ENCODE measurements at places on chromosomes 7 and 10.
A peak's percentile ranks its signal among the peaks of the same experiment; 100 is the strongest.

DNA sequence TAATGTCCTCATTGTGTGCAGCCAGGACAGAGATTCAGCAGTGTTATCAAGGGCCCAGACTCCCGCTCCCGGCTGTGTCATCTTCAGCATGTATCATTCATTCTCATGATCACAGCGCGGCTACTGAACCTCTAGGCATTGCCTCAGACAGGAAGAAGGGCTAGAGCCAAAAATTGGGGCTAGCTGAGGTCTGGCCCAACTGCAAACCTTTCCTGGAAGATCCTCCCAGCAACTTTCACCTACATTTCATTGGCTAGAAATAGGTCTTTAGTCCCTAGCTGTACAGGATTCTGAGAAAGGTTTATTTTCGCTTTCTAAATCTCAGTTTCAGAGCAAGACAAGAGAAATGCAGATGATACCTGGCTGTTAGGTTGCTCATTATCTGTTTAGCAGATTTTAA lies 81.9 kb downstream of the CREM start:
- DNase-seq = no peak

DNA sequence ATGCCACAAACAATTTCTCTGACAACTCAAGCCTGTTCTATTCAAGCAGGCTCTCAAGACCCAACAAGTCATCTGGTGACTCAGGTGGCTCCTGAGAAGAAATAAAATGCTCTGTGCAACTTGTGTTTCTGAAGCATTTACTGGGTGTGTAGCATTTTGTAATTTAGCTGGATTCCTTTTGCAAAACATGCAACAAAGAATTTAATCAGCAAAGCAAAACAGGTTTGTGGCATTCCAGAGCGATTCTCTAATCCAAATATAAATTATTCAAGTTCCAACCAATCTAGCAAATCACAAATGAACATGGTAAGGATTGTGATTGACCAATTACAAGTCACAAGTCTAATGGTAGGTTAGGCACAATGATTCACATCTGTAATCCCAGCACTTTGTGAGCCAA lies 39.8 kb upstream of the C10orf67 start:
- DNase-seq = no peak

DNA sequence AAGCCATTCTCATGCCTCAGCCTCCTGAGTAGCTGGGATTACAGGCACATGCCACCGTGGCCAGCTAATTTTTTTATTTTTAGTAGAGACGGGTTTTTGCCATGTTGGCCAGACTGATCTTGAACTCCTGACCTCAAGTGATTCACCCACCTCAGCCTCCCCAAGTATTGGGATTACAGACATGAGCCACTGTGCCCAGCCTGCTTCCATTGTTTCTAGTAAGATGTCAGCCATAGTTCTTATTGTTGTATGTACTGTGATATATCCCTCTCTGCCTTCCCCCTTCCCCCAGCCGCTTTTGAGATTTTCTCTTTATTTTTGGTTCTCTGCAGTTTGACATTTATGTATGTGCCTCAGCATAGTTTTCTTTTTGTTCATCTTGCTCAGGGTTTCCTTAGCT lies 87.9 kb upstream of the KLF14 start:
- no peak for DNase-seq

- no peak for DNase-seq
Observed at GRCh38 chr7:47744883-47745282, 163.0 kb upstream of the TNS3 start.

DNA sequence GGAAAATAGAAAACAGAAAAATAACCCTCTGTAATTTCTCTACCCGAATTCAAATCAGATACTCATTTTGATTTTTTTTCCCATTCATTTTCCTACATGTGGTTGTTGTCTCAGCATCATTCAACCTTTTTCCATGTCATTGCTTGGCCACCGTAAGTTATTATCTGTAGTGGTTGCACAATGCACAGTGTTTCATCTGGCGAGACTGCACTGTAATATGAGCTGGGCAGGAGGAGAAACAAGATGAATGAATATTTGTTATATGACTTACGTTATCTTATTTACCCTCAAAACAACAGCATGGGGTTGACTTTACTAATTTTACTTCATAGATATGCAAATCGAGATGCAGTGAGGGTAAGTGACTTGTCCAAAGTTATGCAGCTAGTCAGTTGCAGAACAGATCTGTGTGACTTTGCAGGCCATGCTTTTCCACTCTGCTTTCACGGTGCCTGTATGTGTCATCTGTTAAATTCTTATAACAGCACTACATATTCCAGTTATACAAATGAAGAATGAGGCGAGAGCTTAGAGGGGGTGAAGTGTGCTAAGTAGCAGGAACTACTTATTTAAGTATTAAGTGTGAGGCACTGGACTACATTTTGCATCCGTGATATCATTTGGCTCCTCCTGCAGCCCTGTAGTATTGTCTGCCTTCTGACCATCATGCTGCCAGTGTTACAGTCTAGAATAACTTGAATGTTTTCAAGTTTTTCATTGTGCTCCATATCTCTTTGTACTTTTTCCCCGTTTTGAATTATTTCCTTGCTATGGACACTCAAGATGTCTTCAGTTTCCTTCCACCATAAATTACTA lies 56.7 kb downstream of the ZMYND11 start:
- DNase-seq = peak; percentile 18

- DNase-seq = no peak
Observed at GRCh38 chr10:111137007-111137406, 60.2 kb downstream of the ADRA2A start.

GRCh38 chr7:42914421-42915045 lies 2.7 kb upstream of the C7orf25 start:
- no peak for DNase-seq

DNA sequence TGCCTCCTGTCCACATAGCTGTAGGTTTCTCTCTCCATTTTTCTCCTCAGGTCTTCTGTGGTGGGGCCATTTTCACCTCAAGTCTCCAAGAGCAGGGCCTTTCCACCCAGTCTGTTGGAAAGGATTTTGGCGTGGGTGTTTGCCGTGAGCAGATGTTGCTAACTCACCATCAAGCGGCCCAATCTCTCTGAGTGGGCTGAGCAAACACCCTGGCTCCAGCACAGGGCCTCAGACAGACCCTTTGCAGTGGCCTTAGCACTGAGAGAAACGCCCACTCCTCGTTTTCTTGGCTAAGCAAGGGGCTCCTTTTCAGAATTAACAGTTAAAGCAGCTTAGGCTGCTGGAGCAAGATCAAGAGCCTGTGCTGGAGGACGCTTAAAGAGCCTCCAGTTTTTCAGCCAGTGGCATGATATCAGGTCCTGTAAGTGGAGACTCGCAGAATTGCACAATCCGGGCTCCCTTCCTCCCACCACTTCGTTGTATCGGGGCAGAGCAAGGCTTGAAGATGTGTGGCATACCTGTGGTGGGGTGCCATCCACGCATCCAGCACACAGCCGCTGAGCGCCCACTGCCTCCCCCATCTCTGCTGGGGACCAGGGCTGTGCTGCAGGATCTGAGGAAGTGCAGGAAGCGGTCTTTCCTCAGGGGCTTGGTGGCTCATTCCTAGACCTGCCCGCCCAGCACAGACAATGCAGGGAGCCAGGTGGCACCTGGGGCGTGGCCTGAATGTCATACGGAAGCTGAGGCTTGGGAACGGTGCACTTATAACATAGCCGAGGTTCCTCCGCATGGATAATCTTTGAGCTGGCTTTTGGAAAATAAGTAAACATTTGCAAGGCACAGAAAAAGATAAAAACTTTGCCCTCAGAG lies 142.7 kb downstream of the ADARB2 start:
- DNase-seq = no peak

GRCh38 chr7:130435311-130435854 lies 5.4 kb downstream of the CEP41 start:
- DNase-seq = no peak

DNA sequence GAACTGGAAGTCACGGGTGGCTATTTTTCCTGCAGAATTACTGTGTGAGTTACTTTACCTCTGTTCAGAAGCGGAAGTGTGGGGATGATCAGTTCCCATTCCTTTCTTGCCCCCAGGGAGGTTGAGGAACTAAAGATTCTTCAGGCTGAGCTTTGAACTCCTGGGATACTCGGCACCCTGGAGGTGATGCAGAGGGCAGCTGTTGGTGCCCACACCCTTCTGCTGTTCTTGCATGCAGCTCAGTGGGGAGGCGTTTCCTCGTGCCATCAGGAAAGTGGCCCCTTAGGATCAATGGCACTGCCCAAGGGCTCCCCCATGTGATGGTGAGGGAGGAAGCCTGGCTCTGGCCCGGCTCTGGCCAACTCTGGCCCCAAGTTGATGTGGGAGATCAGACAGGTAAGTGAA lies 44.7 kb upstream of the MXI1 start:
- no peak for DNase-seq

DNA sequence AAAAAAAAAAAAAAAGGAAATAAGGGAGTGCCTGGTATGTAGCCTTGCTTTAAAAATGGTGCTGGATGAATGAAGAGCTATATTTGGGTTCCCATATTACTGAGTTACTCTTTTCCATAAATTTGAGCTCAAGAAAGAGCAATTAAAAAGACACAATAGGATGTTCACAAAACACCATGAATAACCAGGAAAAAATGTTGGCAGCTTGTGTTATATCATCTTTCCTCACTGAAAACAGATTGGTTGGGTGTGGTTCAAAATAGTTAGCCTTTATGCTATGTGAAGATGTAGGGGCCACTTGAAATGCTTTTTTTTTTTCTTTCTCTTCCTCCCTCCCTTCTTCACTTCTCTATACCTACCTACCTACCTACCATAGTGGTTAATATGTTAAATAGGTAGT lies 256.9 kb downstream of the STK31 start:
- no peak for DNase-seq

GRCh38 chr10:14507176-14507575 lies 176.5 kb upstream of the FRMD4A start:
- DNase-seq = no peak

GRCh38 chr7:138137423-138138171 lies 61.3 kb downstream of the AKR1D1 start:
- DNase-seq = no peak

DNA sequence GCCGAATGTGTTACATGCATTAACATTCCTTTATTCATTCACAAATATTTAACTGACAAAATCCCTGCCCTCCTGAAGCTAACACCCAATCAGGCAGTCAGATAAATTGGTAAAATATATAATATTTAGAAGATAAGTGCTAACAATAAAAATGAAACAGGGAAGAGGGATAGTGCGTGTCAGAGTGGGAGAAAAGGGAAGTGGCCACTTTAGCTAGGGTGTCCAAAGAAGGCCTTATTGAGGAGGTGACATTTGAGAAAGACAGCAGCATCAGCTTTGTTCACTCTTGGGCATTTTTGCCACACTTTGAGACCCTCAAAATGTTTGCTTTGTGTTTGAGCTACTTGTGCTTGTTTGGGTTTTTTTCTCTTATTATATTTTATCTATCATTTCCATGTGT lies 317.8 kb downstream of the SNX13 start:
- DNase-seq = no peak

- DNase-seq = no peak
Observed at GRCh38 chr7:54339073-54339472, 203.1 kb upstream of the VSTM2A start.

DNA sequence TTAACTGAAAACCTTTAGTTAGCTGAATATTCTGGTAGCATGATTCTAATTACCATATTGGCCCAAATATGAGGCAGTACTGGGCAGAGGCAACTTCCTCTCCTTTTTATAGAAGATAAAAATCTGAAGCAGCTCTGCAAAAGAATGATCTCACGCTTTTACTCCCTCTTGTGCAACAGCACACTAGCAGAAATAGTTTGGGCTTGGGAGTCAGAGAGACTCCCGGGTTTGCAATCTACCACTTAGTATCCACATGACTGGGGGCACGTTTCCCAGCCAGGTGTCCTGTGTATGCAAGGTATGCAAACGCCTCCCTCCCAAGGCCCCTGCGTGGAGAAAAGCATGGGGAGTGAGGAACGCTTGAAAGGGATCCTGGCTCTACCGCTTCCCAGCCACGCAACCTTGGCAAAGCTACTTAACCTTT lies 47.2 kb upstream of the RHEB start:
- peak; percentile 29 for DNase-seq

DNA sequence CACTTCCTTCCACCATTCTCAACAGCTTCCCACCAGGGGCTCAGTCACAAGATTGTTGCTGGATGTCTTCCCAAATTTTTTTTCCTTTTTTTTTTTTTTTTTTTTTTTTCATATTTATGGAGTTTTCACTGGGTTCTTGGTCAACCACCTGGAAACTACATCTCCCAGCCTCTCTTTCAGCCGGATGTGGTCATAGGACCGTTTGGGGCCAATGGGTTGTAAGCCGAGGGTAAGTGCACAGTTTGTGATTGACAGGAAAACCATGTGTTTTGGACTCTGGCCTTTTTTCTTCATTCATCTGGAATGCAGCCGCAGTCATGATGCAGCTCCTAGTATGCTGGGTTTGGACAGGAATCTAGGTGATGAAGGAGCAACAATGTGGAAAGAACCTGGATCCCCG lies 337.1 kb upstream of the FOXK1 start:
- no peak for DNase-seq

GRCh38 chr7:128948312-128948973 lies 10.7 kb downstream of the IRF5 start:
- DNase-seq = no peak

DNA sequence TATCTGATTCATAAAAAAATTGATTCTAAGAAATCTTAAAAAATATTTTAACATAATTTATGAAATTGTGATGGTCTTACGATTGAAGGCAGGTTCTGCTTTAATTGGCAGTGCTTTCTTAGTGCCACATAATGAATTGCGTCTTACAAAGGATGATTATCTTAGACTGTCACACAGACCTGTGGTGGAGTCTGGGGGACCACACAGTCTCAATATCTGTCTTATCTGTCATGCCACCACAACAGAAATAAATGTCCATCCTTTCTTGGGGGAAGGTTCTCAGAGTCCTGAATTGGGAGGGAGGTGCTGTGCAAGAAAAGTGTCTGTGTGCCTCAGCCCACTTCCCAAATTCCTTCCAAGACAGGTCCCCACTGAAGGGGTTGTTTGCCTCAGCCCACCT lies 34.0 kb downstream of the ZDHHC6 start:
- DNase-seq = no peak

GRCh38 chr10:51501396-51501795 lies 198.0 kb downstream of the CSTF2T start:
- no peak for DNase-seq

- no peak for DNase-seq
Observed at GRCh38 chr10:118339111-118339510, 3.0 kb downstream of the FAM204A start.

GRCh38 chr10:36117231-36117630 lies 475.1 kb upstream of the FZD8 start:
- DNase-seq = no peak

- DNase-seq = no peak
Observed at GRCh38 chr7:30920584-30921539, 9.2 kb downstream of the AQP1 start.

DNA sequence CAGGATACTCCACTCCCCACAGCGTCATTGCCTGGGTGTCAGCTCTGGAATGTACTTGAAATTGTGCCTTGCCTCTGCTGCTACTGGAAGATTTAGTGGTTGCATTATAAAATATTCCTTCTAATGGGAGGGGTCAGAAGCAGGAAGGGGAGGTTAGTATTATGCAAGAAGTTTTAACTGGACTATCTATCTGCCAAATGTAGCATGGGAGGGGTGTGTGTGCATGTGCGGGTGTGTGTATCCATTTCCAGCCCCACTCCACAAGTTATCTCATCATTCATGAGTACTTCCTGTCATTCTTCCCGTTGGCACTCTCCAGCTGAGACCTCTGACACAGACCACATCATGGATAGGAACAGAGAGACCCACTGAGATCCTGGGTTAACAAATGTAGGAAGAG lies 13.4 kb downstream of the MBL2 start:
- no peak for DNase-seq
